Naive thymus-derived CD4-positive, alpha-beta T cell (primary cell): ENCODE measurements at places on chromosomes 16 and 17. TPM values are rescaled to one million over a fixed set of nuclear protein-coding genes. Genes with fewer than 3 reads are reported as not detected.

HAP1 gene
- polyA plus RNA-seq: not detected

GEMIN4 gene
- 24.4 TPM for polyA plus RNA-seq

GALNS gene
- 9.8 TPM for polyA plus RNA-seq

HBQ1 gene
- not detected for polyA plus RNA-seq

PDIA2 gene
- not detected for polyA plus RNA-seq

MAP2K6 gene
- 14.9 TPM for polyA plus RNA-seq

SEPTIN1 gene
- polyA plus RNA-seq: 221 TPM

GRCh38 chr16:71491054-71491453 lies 1.9 kb upstream of the ZNF19 start:
- no peaks in the 10 kb centered on the region for H3K36me3 ChIP-seq
- no peak overlapping the region for H3K4me3 ChIP-seq
- H3K4me1 ChIP-seq: no peaks in the 10 kb centered on the region
- H3K27me3 ChIP-seq: no peaks in the 10 kb centered on the region
- no peak overlapping the region for H3K27ac ChIP-seq
- DNase-seq: no peak

- no peak overlapping the region for H3K4me3 ChIP-seq
- no peak overlapping the region for H3K27ac ChIP-seq
- DNase-seq: no peak
- H3K36me3 ChIP-seq: no peaks in the 10 kb centered on the region
Measured at GRCh38 chr16:7849841-7850240, 517.2 kb downstream of the RBFOX1 start.

GRCh38 chr17:3558603-3559269 lies 1.1 kb upstream of the TRPV3 start:
- H3K4me1 ChIP-seq: no peaks in the 10 kb centered on the region
- no peaks in the 10 kb centered on the region for H3K27me3 ChIP-seq
- H3K4me3 ChIP-seq: no peak overlapping the region
- DNase-seq: no peak
- H3K36me3 ChIP-seq: no peaks in the 10 kb centered on the region

- H3K4me1 ChIP-seq: no peaks in the 10 kb centered on the region
- H3K36me3 ChIP-seq: no peaks in the 10 kb centered on the region
- no peak overlapping the region for H3K27ac ChIP-seq
Measured at GRCh38 chr16:10171221-10171620, 11.0 kb downstream of the GRIN2A start.

- DNase-seq: no peak
- no peak overlapping the region for H3K27ac ChIP-seq
- no peak overlapping the region for H3K4me3 ChIP-seq
- no peaks in the 10 kb centered on the region for H3K27me3 ChIP-seq
Measured at GRCh38 chr17:74968361-74968780, 4.2 kb downstream of the HID1 start.

DNA sequence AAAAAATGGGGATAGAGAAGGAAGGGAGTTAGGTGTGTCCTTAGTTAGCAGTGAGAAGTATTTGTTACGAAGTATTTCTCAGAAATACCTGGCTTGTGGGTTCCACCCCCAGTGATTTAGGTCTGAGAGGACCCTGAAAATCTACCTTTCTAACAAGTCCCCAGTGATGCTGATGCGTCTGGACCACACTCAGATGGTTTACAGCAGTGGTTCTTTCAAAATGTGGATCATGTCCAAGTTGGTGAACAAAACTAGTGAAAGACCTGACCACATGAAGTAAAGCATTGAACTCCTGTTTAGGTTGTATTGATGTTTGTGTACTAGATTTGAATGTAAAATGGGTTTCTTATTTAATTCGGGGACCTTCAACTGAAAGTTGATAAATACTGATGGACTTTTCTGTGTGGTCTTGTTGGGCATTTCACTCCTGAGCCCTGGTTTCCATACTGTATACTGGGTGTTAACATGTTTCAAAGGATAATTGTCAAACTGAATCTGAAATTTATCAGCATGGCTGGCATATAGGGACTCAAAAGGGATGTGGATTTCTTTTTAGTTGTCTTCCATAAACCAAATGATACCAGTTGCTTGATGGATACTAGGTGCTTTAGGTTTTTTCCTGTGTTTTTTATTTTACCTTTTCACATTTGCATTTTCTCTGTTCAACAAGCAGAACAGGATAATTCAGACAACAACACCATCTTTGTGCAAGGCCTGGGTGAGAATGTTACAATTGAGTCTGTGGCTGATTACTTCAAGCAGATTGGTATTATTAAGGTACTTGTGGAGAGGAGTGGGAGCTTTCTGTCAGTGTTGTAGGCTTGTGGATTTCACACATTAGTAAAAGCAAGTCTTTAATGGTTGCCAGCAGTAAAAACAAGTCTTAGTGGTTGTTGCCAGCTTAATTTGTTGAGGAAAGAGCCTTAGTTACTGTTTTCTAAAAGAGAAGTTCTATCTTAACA lies 8.8 kb downstream of the FUS start:
- no peak overlapping the region for H3K4me3 ChIP-seq
- H3K27me3 ChIP-seq: no peaks in the 10 kb centered on the region
- no peak overlapping the region for H3K27ac ChIP-seq
- peaks cover 82% of the 10 kb centered on the region for H3K36me3 ChIP-seq
- no peak for DNase-seq

GRCh38 chr16:77137045-77137444 lies 53.9 kb upstream of the MON1B start:
- H3K4me3 ChIP-seq: no peak overlapping the region
- H3K36me3 ChIP-seq: no peaks in the 10 kb centered on the region
- H3K27ac ChIP-seq: no peak overlapping the region
- no peaks in the 10 kb centered on the region for H3K27me3 ChIP-seq

DNA sequence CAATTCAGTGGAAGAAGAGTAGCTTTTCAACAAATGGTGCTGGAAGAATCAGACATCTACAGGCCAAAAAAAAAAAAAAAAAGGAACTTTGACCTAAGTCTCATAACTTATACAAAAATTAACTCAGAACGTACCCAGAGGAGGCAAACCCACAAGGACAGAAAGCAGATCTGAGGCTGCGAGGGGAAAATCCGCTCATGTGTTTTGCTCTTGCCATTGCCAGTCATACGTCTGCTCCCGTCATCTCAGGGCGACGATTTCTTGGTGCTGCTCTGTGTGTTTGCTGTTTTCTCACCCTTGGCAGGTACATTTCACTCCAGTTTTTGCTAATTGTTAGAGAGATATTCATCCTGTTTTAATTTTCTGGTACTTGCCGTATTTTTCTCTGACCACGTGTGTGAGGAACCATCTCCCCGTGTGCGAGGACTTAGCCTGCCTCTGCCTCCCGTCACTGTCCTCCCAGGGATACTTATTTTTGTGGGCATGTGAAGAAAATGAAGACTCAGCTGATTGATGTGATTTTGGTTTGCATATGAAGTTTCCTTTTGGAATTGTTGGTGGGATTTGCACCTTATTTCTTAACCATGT lies 33.4 kb upstream of the ACSF3 start:
- no peaks in the 10 kb centered on the region for H3K36me3 ChIP-seq
- DNase-seq: no peak
- H3K27me3 ChIP-seq: no peaks in the 10 kb centered on the region
- H3K4me3 ChIP-seq: no peak overlapping the region
- H3K4me1 ChIP-seq: no peaks in the 10 kb centered on the region

DNA sequence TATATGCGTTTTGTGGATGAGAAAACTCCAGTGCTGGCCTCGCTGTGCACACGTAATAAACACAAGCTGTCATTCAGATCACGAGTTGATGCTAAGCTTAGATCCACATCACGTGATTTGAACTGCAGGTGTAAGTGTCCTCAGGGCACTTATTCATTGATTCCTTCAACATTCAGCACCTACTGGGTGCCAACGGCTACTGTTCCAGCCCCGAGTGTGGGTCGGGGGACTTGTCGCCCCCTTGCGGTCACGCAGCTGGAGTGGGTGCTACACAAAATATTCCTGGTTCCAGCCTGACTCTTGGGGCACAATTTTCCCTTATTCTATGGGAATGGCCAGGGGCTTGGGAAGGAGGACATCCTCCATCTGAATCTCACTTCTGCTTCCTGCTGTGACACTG lies 29.9 kb upstream of the GINS2 start:
- H3K27me3 ChIP-seq: no peaks in the 10 kb centered on the region
- H3K27ac ChIP-seq: no peak overlapping the region
- H3K4me1 ChIP-seq: peaks cover 11% of the 10 kb centered on the region
- H3K36me3 ChIP-seq: no peaks in the 10 kb centered on the region
- H3K4me3 ChIP-seq: no peak overlapping the region
- no peak for DNase-seq

- H3K4me1 ChIP-seq: no peaks in the 10 kb centered on the region
- H3K4me3 ChIP-seq: no peak overlapping the region
- DNase-seq: no peak
- H3K27me3 ChIP-seq: no peaks in the 10 kb centered on the region
- no peak overlapping the region for H3K27ac ChIP-seq
- no peaks in the 10 kb centered on the region for H3K36me3 ChIP-seq
Measured at GRCh38 chr16:47475786-47476185, 14.7 kb downstream of the PHKB start.

- no peaks in the 10 kb centered on the region for H3K27me3 ChIP-seq
- no peak overlapping the region for H3K27ac ChIP-seq
- no peak for DNase-seq
- no peak overlapping the region for H3K4me3 ChIP-seq
- no peaks in the 10 kb centered on the region for H3K36me3 ChIP-seq
Measured at GRCh38 chr17:43603321-43603720, 57.2 kb upstream of the ETV4 start.
